Kidney epithelial cell (primary cell): ENCODE measurements at places on chromosomes 13 and 19.

DNA sequence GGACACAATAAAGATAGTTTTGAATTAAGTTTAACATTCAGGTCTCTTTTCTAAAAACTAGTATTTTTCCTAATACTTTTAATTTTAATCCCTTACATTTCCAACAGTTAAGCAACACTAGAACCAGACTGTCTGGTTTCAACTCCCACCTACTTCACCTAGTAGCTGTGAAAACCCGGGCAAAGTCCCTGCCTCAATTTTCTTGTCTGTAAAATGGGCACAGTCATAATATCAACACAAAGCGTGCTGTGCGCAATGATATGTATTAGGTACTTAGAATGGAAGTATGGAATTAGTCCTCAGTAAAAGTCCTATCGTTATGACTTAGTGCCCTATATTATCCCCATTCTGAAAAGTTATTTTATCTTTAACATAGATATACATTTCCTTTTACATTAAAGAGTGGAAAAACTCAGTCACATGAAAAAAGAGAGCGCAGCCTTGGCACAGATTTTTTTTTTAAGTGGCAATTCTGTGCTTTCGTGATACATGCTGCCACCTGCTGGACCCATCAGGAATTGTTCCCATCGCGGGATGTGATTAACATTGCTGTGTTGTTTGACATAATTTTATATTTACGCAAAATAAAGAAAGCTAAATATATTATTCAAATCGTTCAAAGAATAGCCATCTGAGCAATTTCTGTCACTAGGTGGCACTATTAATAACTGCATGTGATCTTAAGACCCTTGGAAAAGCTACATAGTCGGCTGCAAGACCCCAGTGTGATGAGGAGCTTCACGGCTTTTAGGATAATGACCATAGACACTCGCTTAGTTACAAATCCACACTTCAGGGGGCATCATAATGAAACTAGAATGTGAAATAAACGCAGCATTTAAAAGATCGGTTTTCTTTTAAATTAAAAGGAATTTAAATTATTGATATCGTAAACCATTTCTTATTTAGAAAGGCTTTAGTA, 59.9 kb downstream of the LIG4 start:
- DNase-seq: no peak

DNA sequence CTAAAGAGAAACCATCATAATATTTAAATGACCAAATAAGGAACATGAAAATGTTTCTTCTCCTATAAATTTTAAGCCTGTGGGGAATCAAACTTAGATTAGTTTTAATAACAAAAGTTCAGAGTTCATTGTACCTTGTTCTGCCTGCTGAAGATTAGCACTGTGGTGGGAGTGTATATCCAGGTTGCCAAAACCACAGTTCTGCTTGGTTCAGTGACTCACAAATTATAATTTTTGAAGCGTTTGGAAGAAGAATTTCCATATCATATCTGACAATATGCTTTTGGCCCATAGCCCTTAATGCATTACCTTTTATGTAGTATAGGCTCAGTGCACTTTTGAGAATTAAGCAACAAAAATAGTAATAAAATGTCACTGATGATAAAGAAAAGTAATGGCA, 545.2 kb downstream of the GPC6 start:
- DNase-seq: no peak

DNA sequence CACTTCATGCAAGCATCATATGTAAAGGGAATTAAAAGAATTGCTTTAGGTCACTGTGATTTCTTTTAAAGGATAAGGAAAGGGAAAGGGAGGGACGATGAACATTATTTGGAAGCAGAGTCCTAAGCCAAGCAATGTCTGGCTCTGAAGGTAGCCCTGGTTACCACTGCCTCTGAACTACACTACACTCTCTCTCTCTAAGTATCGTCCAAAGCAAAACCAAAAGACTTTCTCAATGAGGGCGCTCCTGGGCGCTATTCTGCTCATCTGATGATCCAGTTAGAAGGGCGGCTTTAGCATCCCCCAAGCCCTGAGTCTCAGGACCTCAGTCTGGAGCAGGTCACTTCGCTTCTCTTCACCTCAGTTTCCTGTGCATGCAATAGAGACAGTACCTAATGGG, 26.2 kb downstream of the FOXO1 start:
- DNase-seq: no peak

DNA sequence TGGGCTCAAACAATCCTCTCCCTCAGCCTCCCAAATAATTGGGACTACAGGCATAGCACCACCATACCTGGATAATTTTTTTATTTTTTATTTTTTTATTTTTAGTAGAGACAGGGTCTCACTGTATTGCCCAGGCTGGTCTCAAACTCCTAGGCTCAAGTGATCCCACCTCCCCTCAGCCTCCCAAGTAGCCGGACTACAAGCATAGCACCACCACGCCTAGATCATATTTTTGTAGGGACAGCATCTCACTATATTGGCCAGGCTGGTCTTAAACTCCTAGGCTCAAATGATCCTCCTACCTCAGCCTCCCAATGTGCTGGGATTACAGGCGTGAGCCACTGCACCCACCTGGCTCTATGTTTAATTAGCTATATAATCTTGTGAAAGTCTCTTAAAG, 114.2 kb downstream of the TRPC4 start:
- no peak for DNase-seq

- DNase-seq: no peak
These were observed 13.2 kb downstream of the CBY2 start for GRCh38 chr13:45715351-45715750.

GRCh38 chr13:104920091-104920490, 1615.4 kb downstream of the EFNB2 start:
- DNase-seq: no peak

DNA sequence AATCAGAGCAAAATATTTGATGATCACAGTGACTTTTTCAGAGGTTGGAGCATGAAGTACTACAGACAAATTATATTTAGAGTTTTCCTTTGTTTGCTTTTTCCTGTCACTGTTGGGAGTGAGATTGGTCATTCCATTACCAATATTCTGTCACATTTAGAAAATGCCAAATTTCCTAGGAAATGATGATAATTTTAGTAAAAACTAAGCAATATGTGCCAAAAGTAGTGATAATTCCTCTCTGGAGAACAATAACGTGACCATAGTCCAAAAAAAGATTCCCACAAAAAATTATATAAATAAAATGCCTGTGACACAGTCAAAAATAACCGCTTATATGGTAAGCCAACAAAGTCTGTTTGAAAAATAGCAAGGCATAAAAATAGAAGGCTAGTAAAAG, 2719.4 kb downstream of the PCDH9 start:
- no peak for DNase-seq

GRCh38 chr19:5139583-5140325, 170.8 kb downstream of the KDM4B start:
- no peak for DNase-seq

- DNase-seq: no peak
These were observed 142.2 kb upstream of the ZNF507 start for GRCh38 chr19:32203161-32203560.

GRCh38 chr13:113855931-113856715, 7.8 kb downstream of the GAS6 start:
- no peak for DNase-seq

DNA sequence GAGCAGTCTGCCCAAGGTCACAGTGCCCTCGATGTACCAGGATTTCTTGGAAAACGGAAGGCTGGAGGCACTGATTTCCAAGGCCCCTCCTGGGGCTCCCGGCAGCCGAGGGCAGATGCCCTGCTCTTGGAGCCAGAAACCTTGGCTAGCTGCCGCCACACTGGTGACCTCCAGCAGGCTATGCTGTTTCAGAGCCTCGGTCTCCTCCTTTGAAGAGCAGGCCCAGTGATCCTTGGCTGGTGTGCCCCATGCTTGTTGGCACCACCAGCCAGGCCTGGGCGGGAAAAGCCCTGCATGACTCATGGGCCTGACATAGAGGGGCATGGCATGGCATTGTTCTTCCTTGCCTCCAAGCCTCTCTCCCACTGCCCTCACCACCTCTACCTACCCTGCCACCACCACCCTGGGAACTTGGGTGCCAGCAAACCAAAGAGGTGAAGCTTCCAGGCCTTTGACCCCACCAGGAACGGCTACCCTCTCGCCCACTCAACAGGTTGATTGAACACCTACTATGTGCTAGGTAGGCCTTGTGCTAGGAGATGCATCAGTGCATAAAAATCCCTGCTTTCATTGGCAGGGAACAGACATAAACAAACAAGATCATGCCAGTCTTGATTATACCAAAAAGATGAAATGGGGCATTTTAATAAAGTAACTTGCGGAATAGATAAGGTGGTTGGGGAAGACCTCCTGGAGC, 1.6 kb upstream of the CLEC11A start:
- no peak for DNase-seq

GRCh38 chr13:95160112-95160906, 140.9 kb downstream of the ABCC4 start:
- no peak for DNase-seq

- no peak for DNase-seq
These were observed 101.4 kb downstream of the STK24 start for GRCh38 chr13:98475522-98475921.

DNA sequence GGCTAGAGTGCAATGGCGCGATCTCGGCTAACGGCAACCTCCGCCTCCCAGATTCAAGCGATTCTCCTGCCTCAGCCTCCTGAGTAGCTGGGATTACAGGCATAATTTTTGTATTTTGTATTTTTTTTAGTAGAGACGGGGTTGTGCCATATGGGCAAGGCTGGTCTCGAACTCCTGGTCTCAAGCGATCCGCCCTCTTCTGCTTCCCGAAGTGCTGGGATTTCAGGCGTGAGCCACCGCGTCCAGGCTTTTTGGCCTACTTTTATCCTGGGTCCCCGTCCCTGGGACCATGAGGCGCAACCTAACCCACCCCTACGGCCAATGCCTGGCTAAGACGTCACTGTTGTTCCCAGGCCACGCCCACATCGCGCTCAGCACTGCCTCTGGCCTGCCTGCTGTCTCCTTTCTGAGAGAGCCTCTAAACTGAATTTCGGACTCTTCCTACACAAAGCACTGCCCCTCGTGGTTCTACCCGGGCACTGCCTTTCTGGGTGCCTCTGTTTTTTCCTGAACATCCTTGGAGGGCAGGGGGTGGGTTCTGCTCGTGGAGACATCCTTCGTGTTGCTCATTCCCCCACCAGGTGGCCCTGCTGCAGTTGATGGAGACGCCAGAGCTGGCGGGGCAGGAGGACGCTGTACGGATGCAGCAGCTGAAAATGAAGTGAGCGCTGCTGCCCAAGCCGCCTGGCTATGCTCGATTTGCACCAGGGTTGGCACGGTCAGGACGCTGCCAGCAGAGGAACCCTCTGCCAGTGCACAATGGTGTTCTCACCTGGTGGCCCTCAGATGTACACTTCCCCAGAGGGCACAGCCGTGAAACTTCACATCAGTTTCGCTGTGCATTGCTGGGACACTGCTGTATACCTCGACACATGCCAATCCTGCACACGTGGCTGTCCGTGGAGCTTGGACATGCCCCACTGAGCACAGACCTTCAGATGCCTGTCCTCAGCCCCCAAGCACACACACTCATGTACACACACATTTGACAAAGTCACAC, 2.0 kb downstream of the REX1BD start:
- DNase-seq: peak; percentile 56

- DNase-seq: peak; percentile 91
These were observed 18.6 kb upstream of the POSTN start for GRCh38 chr13:37617173-37617572.

DNA sequence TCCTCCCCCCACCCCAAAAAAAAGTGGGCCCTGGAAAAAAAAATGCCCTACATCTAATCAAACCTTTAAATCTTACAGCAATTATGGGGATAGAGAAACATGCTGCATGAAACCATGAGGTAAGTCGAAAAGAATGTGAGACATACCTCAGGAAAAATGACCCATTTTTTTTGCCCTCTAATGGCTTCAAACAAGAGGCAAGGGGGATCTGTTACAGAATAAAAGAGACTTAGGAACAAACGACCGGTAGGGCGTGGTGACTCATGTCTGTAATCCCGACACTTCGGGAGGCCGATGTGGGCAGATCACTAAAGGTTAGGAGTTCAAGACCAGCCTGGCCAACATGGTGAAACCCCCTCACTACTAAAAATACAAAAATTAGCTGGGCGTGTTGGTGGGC, 8.4 kb downstream of the RGL3 start:
- DNase-seq: peak; percentile 44

DNA sequence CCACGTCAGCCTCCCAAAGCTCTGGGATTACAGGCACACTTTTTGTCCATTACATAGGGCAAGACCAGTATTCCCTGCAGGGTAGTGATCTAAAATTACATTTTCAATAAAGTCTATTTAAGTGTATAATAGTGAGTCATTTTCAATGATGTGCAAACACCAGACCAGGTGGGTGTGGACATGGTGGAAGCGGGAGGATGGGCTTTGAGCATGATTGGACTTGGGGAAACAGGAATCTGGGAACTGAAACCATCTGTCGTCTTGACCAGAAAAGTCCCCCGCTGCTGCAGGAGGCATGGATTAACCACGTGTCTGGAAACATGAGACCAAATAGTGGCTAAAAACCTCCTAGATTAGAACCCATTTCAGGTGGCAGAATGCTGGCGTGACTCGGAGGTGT, 4.9 kb downstream of the FXYD3 start:
- no peak for DNase-seq

- no peak for DNase-seq
These were observed 16.4 kb downstream of the PEPD start for GRCh38 chr19:33505148-33505547.

DNA sequence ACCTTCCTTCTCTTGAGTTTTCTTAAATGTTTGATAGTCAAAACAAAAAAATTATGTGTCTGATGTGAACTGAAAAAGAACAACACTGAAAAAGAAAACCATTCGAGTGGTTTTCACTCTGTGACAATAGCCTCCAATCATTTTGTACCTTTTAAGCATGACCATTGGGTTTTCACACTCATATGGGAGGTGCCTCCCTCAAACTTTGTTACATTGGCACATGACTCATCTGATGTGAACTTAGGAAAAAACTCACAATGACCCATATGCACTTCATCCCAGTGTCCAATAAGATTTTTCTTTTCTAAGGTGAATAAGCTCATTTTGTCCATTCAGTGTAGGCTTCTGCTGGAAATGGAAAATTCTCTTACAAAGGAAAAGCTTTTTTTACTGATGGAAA, 66.6 kb upstream of the XPO4 start:
- no peak for DNase-seq

- DNase-seq: no peak
These were observed at the start of gene PPP1R12C for GRCh38 chr19:55116859-55117662. PPP1R12C (minus strand) TSS chr19:55117637; CDS start chr19:55117543, 94 bp downstream.

DNA sequence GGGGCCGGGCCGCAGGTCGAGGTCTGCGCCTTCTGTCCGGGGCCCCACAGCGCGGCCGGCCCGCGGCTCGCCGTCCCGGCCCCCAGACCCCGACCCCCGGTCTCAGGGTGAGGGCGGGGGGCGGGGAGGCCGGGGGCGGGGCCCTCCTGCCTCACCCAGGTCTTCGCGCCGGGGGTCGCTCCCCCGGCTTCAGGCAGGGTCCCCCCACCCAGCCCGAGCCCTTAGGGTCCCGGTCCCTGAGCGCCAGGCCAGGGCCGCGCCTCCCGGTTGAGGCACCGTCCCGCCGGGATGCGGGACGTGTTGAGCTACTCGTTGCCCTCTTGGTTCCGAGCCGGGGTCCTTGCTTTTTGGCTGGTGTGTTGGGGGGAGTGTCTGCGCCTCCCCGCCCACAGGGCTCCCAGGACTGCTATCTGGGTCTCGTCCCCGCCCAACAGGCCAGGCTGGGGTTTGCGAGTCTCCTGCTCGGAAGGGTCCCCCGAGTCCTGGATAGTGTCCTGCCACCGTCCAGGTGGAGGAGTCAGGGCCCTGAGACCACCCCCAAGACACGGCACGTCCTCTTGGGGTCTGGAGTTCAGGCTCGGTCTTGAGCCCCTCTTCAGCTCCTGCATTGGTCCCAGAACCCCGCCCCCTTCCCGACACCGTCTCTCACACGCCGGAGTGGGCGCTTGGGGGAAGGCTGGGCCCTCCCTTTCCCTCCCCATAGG, 452 bp downstream of the PIAS4 start:
- DNase-seq: no peak

GRCh38 chr19:42433503-42434260, 6.5 kb upstream of the LIPE start:
- DNase-seq: no peak
